Motor neuron (in vitro differentiated cells): ENCODE measurements at places on chromosomes 16 and 17. TPM values are rescaled to one million over a fixed set of nuclear protein-coding genes. Genes with fewer than 3 reads are reported as not detected.

- peak; percentile 20 for ATAC-seq
Measured at GRCh38 chr17:79152636-79153035, 78.0 kb downstream of the ENGASE start.

DNA sequence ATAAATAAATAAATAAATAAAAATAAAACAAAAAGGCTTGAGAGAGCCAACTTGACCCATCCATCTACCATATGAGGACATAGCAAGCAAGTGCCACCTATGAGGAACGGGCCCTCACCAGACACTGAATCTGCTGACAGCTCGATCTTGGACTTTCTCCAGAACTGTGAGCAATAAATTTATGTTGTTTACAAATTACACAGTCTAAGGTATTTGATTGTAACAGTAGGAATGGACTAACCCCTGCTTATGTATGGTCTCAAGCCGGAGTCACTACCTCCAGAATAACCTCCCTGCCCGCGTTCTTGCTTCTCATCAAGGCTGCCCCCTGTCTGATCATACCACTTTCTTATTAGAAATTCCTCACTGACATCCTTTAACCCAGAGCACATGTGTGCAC lies 9.9 kb downstream of the SLC5A11 start:
- no peak for ATAC-seq

Gene TMC8
- total RNA-seq = 0.15 TPM in 1 of 2 replicates, not detected in the other

Gene SPATA22
- total RNA-seq = 0.13 TPM in 1 of 2 replicates, not detected in the other

DNA sequence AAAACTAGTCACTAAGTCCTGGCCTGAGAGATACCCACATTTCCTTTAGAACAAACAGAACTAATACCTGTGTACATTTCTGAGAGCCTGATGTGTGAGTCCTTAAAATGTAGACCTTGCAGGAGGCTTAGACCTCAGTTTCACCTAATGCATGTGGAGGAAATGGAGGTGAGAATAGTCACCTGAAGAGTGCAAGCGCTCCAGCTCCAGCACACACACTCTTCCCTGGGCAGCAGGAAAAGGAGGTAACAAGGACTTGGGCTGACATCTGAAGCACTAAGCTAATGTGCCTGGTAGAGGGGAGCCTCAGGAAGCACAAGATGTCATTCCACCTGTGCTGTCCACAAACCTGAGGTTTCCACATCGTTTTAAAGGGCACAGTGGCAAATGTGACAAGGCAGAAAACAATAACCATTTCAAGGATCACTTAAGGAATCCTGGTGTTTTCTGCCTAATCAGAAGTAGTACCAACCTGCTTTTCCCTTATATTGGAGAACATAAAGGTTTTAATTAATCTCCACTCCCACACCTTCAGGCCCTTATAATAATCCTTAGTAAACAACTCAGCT lies 17.2 kb upstream of the RSL1D1 start:
- no peak for ATAC-seq

GRCh38 chr17:4587195-4587594 lies 2.9 kb downstream of the SMTNL2 start:
- no peak for ATAC-seq

Gene CENPX
- 89.0 and 94.1 TPM in 2 replicates for total RNA-seq
